Activated CD8-positive, alpha-beta T cell treated with anti-CD3 and anti-CD28 coated beads for 36 hours (primary cell): ENCODE measurements at places on chromosomes 13 and 19. TPM values are rescaled to one million over a fixed set of nuclear protein-coding genes. Genes with fewer than 3 reads are reported as not detected.

Gene CBY2
- total RNA-seq: not detected

Gene CEACAM5
- total RNA-seq: not detected

Gene RUBCNL
- 0.36 TPM for total RNA-seq

Gene TGFBR3L
- total RNA-seq: 5.9 TPM

Gene KCTD15
- 8.8 TPM for total RNA-seq

Gene HTR2A
- total RNA-seq: not detected

Gene PEAK3
- not detected for total RNA-seq

GRCh38 chr13:113489171-113489548, 1.4 kb downstream of the DCUN1D2 start:
- peaks cover 56% of the 10 kb centered on the region for H3K4me1 ChIP-seq
- no peaks in the 10 kb centered on the region for H3K27me3 ChIP-seq
- no peak for DNase-seq
- no peak overlapping the region for H3K27ac ChIP-seq
- H3K36me3 ChIP-seq: no peaks in the 10 kb centered on the region
- H3K4me3 ChIP-seq: peak overlapping the region; percentile 89

GRCh38 chr13:112726016-112726767, 36.4 kb downstream of the ATP11A start:
- H3K27me3 ChIP-seq: no peaks in the 10 kb centered on the region
- peak; percentile 27 for DNase-seq
- peaks cover 30% of the 10 kb centered on the region for H3K4me1 ChIP-seq
- peak overlapping the region; percentile 22 for H3K4me3 ChIP-seq

DNA sequence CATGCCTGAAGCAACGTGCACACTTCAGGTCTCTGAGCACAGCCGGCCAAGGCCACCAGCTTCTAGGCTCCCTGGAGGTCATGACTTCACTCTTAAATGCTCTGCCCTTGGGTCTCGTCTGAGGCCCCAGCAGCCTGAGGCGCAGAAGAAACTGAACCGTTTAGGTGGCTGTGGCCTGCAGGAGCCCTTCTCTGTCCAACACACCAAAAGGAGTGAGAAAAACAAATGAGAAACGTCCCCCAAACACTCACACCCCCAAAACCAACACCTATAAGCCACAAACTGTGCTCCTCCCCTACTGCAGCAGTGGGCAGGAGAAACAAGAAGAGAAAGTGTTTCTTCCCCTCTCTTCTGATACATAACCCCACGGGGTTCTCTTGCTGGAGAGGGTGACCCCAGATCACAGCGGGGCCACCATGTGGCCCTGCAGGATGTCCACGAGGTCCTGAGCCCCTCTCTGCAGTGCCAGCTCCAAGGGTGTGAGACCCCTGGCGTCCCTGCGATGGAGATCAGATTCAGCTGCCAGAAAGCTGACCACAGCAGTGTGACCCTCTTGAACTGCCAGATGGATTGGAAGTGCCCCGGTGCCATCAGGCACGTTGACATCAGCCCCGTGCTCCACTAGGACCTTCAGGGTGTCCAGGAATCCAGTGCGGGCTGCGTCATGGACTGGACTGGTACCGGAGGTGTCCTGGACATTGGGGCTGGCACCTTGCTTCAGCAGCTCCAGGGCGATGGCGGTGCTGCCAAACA, 1.0 kb upstream of the KRI1 start:
- H3K36me3 ChIP-seq: peaks cover 32% of the 10 kb centered on the region
- peak overlapping the region; percentile 92 for H3K27ac ChIP-seq
- no peaks in the 10 kb centered on the region for H3K27me3 ChIP-seq
- DNase-seq: peak; percentile 87
- H3K4me3 ChIP-seq: peak overlapping the region; percentile 86
- H3K4me1 ChIP-seq: peaks cover 30% of the 10 kb centered on the region

GRCh38 chr13:34941436-34941834, 635 bp upstream of the NBEA start:
- peaks cover 21% of the 10 kb centered on the region for H3K4me1 ChIP-seq
- H3K27ac ChIP-seq: no peak overlapping the region
- H3K4me3 ChIP-seq: peak overlapping the region; percentile 87
- peak; percentile 1 for DNase-seq

GRCh38 chr19:12574036-12574435, 22.8 kb upstream of the ZNF564 start:
- H3K27me3 ChIP-seq: no peaks in the 10 kb centered on the region
- no peak overlapping the region for H3K4me3 ChIP-seq
- peak; percentile 40 for DNase-seq
- H3K36me3 ChIP-seq: peaks cover 11% of the 10 kb centered on the region
- peak overlapping the region; percentile 52 for H3K27ac ChIP-seq

DNA sequence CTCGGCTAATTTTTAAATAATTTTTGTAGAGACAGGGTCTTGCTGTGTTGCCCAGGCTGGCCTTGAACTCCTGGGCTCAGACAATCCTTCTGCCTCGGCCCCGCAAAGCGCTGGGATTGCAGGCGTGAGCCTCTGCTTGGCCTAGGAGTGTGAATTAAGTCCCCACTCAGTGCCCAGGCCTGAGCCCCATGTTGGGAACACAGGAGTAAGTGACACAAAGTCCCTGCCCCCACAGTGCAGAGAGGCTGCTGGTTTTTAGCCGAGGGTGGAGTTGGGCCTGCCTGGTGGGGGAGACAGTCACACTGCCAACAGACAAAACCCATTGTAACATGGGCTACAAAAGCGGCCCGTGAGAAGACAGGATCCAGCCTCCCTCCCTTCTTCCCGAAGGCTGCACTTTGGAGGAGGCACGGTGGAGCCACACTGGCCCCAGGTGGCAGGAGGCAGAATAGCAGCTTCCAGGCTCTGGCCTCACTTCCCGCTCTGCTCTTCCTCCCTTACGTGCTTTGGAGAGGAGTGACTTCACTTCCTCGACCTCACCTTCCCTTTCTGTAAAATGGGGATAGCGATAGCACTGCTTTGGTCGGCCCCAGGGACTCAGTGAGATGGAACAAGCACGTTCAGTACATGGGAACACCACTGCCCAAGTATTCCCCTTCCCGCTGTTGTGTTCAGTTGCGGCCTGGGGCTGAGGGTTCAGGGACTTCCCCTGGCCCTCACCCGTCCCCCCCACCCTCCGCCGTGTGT, 15.2 kb upstream of the EHD2 start:
- no peak overlapping the region for H3K27ac ChIP-seq
- no peaks in the 10 kb centered on the region for H3K4me1 ChIP-seq
- no peak overlapping the region for H3K4me3 ChIP-seq
- DNase-seq: peak; percentile 69
- peaks cover 2% of the 10 kb centered on the region for H3K36me3 ChIP-seq

DNA sequence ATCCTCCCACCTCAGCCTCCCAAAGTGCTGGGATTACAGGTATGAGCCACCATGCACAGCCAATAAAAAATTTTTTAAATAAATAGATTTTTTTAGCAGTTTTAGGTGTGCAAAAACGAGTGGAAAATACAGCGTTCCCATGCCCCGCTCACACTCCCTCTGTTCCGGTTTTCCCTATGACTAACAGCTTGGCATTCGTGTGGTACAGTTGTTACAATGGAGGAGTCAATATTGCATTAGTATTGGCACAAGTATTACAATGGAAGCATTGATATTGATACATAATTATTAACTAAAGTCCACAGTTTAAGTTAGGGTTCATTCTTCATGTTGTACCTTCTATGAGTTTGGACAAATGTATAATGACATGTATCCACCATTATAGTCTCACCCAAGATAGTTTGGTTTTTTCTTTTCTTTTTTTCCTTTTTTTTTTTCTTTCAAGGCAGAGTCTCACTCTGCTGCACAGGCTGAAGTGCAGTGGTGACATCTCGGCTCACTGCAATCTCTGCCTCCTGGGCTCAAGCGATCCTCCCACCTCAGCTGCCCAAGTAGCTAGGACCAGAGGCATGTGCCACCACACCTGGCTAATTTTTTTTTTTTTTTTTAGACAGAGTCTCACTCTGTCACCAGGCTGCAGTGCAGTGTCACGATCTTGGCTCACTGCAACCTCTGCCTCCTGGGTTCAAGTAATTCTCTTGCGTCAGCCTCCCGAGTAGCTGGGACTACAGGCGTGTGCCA, 15.4 kb upstream of the RAB20 start:
- peaks cover 12% of the 10 kb centered on the region for H3K4me1 ChIP-seq
- no peak overlapping the region for H3K4me3 ChIP-seq
- H3K27me3 ChIP-seq: peaks cover 41% of the 10 kb centered on the region
- H3K36me3 ChIP-seq: no peaks in the 10 kb centered on the region

- H3K36me3 ChIP-seq: no peaks in the 10 kb centered on the region
- H3K4me3 ChIP-seq: no peak overlapping the region
- DNase-seq: no peak
- no peak overlapping the region for H3K27ac ChIP-seq
Measured at GRCh38 chr13:21463424-21463823, 4.3 kb upstream of the ZDHHC20 start.

DNA sequence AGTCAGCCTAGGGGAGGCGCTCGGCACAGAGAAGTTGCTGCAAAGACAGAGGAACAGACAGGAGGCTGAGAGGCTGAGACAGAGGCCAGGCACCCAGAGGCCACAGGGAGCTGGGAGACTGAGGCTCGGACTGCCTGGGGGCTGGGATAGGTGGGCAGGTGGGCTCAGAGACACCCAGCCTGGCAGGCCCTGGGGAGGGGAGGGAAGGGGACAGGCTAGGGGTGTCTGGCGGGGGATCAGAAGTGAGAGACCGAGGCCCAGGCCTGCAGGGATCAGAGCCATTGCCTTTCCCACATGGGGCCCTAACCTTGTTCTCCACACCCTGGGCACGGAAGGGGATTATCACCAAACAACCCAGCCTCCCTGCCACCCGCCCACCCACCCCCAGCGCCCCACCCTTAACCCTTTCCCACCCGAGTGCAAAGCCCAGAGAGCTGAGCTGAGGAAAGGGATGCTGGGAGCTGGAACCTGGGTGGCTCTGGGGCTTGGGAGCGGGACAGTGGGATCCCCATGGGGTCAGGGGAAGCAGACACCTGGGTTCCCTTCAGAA, 1.3 kb downstream of the NTN5 start:
- DNase-seq: no peak
- H3K4me3 ChIP-seq: no peak overlapping the region
- no peaks in the 10 kb centered on the region for H3K27me3 ChIP-seq
- peaks cover 2% of the 10 kb centered on the region for H3K36me3 ChIP-seq
- H3K4me1 ChIP-seq: peaks cover 3% of the 10 kb centered on the region

- no peak for DNase-seq
- H3K36me3 ChIP-seq: peaks cover 4% of the 10 kb centered on the region
- H3K27me3 ChIP-seq: no peaks in the 10 kb centered on the region
- peaks cover 11% of the 10 kb centered on the region for H3K4me1 ChIP-seq
- no peak overlapping the region for H3K27ac ChIP-seq
Measured at GRCh38 chr19:45364696-45365095, 5.7 kb downstream of the ERCC2 start.

- peaks cover 10% of the 10 kb centered on the region for H3K36me3 ChIP-seq
- peak; percentile 79 for DNase-seq
- peaks cover 16% of the 10 kb centered on the region for H3K27me3 ChIP-seq
- peak within 1 kb of the TSS; percentile 61 for H3K4me3 ChIP-seq
Measured at GRCh38 chr19:35030257-35031071, at the start of gene SCN1B. Gene SCN1B (plus strand): TSS chr19:35030470. CDS start chr19:35030821, 351 bp downstream.

DNA sequence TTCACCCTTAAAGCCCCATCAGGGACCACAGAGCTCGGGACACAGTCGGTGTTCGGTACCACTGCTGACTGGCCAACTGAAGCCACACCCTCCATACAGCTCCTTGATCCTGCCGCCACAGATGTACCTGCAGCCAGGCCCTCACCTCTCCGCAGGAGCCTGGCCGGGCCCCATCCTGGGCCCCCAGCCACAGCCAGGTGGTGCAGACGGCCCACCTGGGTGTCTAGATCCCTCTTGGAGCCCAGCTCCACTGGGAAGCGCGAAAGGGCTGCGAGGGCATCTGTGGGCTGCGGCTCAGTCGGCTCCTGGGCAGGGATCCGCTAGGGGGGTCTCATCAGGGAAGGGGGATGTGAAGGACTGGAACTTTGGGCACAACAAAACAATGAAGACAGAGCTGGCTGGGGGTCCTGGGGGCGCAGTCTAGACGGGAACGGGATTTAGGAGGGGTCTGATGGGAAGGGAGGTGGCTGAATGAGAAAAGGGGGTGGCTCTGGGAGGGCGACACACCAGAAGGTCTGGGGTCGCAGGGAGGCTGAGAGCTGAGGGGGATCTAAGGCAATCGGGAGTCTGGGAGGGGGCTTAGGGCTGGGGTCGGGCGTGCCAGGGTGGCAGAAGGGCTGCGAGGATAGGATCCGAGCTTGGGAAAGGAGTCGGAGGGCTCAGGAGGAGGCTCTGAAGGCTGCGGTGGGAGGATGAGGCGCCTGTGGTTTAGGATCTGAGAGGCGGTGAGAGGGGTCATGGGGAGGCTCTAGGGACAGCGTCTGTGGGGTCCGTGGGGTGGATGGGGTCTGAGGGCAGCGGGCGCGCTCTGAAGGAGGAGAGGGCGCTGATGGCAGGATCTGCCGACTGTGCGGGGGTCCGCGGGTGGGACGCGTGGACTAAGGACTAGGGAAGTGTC, 15.8 kb downstream of the PRODH2 start:
- H3K27ac ChIP-seq: no peak overlapping the region
- peaks cover 4% of the 10 kb centered on the region for H3K4me1 ChIP-seq
- H3K36me3 ChIP-seq: no peaks in the 10 kb centered on the region
- no peak for DNase-seq

GRCh38 chr13:104461049-104461448, 1394.8 kb upstream of the SLC10A2 start:
- DNase-seq: no peak
- H3K27ac ChIP-seq: no peak overlapping the region
- H3K36me3 ChIP-seq: no peaks in the 10 kb centered on the region
- H3K27me3 ChIP-seq: no peaks in the 10 kb centered on the region
- no peaks in the 10 kb centered on the region for H3K4me1 ChIP-seq

DNA sequence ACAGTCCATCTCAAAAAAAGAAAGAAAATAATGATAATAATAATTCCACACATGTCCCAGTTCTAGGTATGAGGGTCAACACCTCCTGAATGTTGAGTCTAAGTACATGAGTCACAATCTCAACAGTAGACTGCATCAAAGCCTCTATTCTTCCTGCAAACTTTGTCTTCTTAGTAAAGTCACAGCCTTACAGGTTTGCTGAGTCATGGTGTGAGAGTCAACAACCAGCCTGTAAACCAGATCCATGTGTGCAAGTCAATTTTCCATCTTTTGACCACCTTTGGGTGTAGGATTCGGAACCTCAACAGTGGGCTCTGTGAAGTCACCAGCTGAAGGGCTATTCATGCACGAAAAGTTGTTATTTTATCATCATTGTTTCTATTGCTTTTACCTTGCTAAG, 25.7 kb upstream of the ZNF729 start:
- no peaks in the 10 kb centered on the region for H3K36me3 ChIP-seq
- H3K4me1 ChIP-seq: no peaks in the 10 kb centered on the region
- no peak overlapping the region for H3K27ac ChIP-seq
- H3K4me3 ChIP-seq: no peak overlapping the region
- H3K27me3 ChIP-seq: no peaks in the 10 kb centered on the region
